Left renal cortex interstitium (tissue), 4 donors: ENCODE measurements at places on chromosomes 7 and 10. TPM values are rescaled to one million over a fixed set of nuclear protein-coding genes. Genes with fewer than 3 reads are reported as not detected.

The SPDYE6 gene
- 6.7 TPM for polyA plus RNA-seq

The NPSR1 gene
- polyA plus RNA-seq = not detected

The PSMG3 gene
- polyA plus RNA-seq = 35.1 TPM

The STAG3 gene
- polyA plus RNA-seq = 10.4 TPM

The PRKCQ gene
- polyA plus RNA-seq = 14.0 TPM

The ZKSCAN5 gene
- 16.7 TPM for polyA plus RNA-seq

The CABCOCO1 gene
- polyA plus RNA-seq = 1.9 TPM

The DIP2C gene
- polyA plus RNA-seq = 19.7 TPM

The ZNF853 gene
- polyA plus RNA-seq = 20.5 TPM

The COL1A2 gene
- polyA plus RNA-seq = 712 TPM

The C10orf143 gene
- 7.7 TPM for polyA plus RNA-seq

The FRAT2 gene
- polyA plus RNA-seq = 11.0 TPM

The EVX1 gene
- polyA plus RNA-seq = 0.07 TPM

The SFRP4 gene
- 2.6 TPM for polyA plus RNA-seq

The OLAH gene
- 0.62 TPM for polyA plus RNA-seq

The CUZD1 gene
- polyA plus RNA-seq = 2.5 TPM

The PILRA gene
- polyA plus RNA-seq = 3.2 TPM

The WIPF3 gene
- polyA plus RNA-seq = 5.3 TPM

The TRPV5 gene
- polyA plus RNA-seq = 0.65 TPM
